CD4-positive, alpha-beta T cell treated with Interferon gamma for 1 hour (primary cell): ENCODE measurements at places on chromosomes 2 and 18.

- peak; percentile 53 for DNase-seq
Measured at GRCh38 chr2:239396881-239397681, 3.7 kb downstream of the HDAC4 start.

DNA sequence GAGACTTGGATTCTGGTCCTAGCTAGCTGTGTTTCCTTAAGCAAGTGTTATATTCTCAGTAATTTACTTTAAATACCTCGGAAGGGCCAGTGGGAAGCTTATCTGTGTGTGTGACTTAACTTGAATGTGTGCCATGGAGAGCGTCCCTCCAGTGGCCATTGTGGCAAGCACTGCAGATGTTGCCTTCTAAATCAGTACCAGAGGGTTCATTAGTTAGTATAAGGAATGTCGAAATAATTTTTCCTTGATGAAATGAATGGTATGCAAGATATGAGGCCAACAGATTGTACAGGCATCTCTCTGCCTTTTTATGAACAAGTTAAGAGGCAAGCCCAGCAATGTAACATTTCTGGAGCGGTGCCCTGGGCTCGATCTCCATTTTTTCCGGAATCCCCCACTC lies 52.0 kb downstream of the FBXO36 start:
- no peak for DNase-seq

DNA sequence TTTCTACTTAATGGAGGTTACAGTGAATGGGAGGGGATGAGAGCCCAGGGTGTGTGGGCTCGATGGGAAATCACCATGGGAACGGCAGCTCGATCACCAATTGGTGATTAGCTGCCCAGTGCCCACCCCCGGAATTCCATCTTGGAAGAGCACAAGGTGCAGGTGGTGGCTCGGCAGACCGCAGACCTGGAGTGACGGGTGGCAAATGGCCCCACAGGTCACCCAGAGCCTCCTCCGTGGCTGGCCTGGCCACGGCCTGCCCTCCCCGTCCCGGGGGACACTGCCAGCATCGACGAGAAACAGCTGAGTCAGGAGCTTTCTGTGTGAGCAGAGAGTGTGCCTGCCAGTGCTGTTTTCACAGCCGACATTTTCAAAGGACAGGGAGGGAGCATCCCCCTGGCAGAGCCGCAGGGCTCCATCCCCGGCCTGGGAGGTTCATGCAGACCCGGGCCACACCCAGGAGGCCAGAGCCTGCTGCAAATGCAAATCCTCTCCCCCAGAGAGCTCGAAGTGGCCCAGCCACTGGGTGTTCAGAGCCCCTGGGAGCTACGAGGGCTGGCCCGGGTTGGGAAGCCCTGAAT lies 176.4 kb upstream of the MYT1L start:
- DNase-seq, result no peak

DNA sequence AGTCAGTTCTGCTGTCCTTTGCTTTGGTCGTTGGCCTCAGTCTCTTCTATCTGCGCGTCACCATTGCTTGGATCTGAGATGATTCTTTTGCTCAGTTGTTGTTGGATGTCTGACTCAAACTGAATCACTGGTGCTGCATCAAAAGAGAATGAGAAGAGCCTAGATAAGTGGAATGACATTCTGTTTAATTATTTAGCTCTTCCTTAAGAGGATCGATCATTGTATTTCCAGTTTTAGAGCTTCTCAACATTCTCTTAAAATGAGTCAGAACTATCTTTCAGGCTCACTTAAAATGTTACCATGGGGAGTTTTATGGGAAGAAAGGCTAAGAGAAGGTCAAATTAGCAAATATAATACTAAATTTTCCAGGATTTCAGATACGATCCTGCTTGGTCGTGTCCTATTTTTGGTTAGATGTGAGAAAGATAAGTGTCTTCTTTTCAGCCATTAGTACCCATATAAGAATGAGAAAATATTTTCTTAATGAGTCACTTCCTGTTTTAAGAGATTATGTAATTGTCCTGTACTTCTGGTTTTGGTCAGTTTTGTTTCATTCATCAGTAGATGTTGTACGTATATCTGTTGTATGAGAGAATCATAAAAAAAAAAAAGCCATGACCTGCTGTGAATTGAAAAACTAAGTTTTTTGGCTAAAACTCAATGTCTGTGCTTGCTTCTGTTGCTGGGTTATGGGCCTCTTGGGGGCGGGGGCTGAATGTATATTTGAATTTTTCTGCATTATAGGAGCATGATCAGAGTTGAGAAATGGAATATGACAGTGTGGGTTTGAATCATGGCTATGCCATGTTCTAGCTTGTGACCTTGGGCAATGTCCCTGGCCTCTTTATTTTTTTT lies 31.6 kb upstream of the CASP10 start:
- DNase-seq, result no peak

DNA sequence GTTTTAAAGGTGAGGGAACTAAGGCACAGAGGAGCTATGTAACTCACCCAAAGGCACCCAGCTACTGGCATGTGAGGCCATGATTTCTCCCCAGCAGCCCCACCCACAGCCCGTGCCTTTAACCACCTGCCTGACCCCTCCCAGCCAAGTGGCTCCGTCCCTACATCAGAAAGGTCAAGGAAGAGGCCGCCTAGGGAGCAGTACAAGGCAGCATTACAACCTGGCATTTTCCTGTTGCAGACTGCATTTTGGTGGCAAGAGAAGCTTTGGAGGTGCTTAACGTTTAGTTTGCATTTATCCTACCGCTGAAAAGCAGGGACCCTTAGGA lies 17.5 kb downstream of the STEAP3 start:
- DNase-seq, result no peak
